ENCODE measurements at places on chromosomes 6 and 20.

DNA sequence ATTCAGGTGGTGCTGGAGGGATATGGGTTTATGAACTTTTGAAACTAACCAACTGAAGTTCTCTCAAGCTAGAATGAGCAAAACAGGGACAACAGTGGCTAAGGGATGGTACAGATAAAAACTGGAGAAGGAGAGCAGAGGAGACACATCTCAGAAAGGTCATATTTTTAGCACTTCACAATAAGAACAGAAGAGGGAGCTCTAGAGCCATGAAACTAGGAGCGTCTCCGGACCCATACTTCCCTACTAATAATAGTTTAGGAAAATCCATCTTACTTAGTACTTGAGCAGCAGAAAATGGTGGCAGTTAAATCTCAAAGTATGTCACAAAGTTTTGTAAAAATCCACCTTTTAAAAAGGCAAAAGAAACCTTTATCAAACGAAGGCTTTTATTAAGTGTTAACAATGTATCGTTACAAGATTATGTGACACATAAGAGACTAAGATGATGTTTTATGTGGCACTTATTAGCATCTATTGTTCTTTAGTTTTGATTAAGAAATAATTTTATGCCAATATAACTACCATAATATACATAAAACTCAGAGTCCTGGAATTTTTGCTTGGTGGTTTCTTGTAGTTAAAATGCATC, 278.6 kb downstream of the TBC1D32 start:
- DNase-seq: no peak

- no peak for DNase-seq
Measured at GRCh38 chr6:162187168-162187935, 540.2 kb downstream of the PRKN start.

GRCh38 chr6:38389875-38390274, 249.9 kb downstream of the BTBD9 start:
- no peak for DNase-seq

DNA sequence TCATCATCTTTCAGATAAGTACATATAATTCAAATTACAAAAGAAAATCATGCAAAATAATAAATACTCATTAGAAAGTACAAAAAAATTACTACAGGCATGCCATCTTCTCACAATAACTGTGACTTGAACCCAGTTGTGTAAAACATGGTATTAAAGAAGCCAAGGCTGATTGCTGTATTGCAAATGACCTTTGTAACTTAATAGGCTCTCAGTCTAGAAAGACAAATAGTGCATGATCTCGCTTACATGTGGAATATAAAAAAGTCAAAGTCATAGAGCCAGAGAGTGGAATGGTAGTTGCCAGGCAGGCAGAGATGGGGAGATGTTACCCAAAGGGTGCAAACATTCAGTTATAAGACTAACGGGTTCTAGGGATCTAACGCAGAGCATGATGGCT, 626.1 kb downstream of the COL12A1 start:
- DNase-seq: no peak

DNA sequence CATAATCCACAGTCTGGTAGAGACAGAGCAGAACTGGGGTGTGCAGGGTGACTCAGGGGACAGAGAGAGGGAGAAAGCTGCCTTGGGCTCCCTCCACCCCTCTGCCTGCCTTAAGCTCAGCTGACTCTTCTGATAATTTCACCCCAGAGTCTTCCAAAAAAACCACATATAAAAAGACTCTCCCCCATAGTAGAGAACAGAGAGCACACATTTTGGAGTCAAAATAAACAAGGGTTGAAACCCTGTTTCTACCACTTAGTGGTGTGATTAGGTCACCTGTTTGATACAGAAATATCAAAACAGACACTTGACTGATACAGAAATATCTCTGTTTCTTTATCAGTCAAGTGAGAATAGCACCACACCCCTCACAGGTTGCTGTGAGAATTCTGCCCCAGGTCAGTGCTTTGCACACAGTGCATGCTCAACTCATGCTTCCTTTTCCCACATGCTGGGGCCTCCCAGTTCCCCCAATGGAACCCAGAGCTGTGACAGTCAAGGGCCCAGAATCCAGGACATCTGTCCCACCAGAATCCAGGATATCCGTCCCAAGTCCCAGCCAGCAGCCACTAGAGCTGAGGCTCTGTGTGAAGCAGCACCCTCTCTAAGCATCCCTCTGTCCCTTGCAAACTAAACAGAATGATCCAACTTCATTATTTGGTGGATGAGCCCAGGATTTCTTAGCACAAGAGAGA, 1.2 kb downstream of the TREML2 start:
- no peak for DNase-seq

- no peak for DNase-seq
Measured at GRCh38 chr6:157063923-157064322, 259.4 kb downstream of the TMEM242 start.

DNA sequence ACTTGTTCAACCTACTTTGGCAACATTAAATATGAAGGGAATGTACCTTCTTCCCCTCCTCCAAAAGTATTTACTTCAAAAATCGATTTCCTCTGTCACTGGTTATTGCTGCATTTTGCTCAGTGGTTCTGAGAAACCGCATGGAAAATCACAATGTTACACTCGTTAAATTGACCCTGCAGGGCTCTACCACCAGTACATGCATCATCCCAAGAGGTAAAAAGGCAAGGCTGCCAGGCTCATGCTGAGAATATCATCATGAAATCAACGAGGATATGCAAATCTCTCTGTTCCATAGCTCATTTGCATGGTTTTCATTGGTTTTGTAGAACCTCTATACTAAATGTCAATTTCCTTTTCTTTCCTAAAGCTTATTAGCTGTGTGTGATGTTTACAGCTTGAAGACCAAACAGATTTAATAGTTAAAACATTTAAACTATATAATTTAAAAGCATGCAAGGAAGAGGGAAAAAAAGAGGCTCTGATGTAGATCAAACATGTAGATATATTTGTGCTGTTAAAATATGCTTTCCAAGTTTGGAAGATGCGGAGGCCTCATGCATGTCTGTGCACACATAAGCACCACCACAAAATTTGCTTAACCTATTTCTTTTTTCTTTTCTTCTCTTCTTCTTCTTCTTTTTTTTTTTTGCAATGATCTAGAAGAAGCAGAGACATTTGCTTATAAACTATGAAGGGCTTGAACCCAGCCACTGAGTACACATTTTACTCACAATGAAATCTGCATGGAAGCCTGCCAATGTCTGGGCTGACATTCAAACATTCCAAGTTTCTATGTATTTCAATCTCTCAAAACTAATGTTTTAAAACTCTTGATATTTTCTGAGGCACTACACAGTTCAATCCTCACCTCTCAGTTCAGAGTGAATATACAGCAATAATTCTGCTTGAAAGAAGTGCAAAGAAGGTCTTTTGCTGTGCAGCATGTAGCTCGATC, 194.0 kb downstream of the GMPR start:
- DNase-seq: no peak

GRCh38 chr6:118042855-118043254, 135.8 kb downstream of the SLC35F1 start:
- no peak for DNase-seq

GRCh38 chr20:32484958-32485769, 100.0 kb downstream of the NOL4L start:
- DNase-seq: peak; percentile 39

- no peak for DNase-seq
Measured at GRCh38 chr20:43458422-43458924, 777 bp downstream of the SRSF6 start.

GRCh38 chr6:84643778-84644177, 120.6 kb downstream of the TBX18 start:
- no peak for DNase-seq
